ENCODE measurements at places on chromosomes 5 and 9. TPM values are rescaled to one million over a fixed set of nuclear protein-coding genes. Genes with fewer than 3 reads are reported as not detected.

DNA sequence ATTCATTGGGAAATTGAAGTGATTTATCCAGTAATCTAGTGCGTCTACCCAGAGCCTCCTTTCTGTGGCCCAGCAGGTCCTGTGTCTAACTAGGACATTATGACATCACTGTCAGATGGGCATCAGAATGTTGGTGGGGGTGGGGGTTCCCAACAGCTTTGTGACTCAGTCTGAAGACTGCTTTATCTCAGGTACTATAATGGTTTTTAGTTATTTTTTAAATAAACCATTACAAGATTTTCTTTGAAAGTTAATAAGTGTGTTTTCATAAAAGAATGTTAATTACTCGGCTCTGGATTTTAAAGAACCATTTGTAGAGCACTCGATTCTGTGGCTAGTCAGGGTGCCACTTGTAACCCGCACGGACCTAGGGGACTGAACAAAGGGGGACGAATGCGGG lies at the start of gene EQTN:
EQTN (minus strand) TSS at position 101 of the 400 bp plus-strand sequence; CDS start at position 6, 95 bp downstream.
- DNase-seq, result no peak

GRCh38 chr9:116390303-116391228 lies 237.0 kb downstream of the PAPPA start:
- DNase-seq, result no peak

The STARD4 gene
- total RNA-seq, result 23.0 TPM

DNA sequence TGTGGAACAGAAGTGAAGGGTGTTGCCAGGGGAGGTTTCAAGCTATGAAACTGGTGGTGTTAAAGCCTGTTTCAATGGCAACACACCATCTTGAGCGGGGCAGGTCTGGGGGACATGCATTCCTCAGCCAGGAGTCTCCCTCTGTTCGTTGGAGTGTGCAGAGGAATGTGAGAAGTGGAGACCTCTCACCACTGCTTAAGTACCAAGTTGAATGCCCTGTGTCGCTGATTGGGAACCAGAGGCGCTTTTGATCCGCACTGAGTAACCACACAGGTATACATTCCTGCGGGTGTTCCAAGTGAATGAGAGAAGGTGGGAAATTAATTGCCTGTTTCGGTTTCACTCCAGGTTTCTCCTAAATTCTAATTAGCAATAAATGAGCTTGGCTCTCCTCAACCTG lies 99.4 kb downstream of the LIX1 start:
- DNase-seq, result peak; percentile 39

GRCh38 chr5:81151546-81151945 lies 81.6 kb upstream of the CKMT2 start:
- no peak for DNase-seq

DNA sequence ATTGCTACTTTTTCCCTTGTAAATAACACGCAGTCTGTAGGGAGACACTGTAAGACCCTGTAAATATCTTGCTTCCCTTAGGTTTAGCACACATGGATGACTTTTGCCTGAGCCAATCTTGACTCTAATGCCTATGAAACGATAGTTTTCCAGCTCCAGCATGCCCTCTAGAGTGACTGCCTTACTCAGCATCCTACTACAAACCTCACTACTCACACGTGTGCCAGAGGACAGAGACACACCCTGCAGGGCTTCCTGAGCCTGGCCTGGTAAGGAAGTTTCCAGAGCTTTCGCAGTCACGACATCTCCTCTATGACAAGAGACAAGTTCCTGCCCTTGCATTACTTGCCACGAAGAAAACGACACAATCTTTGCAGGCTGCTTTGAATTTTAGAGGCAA lies 138.1 kb downstream of the ATPSCKMT start:
- no peak for DNase-seq

GRCh38 chr9:127360829-127361228 lies 36.1 kb upstream of the SLC2A8 start:
- DNase-seq, result no peak

GRCh38 chr9:86337469-86338108 lies 16.6 kb downstream of the TUT7 start:
- no peak for DNase-seq

DNA sequence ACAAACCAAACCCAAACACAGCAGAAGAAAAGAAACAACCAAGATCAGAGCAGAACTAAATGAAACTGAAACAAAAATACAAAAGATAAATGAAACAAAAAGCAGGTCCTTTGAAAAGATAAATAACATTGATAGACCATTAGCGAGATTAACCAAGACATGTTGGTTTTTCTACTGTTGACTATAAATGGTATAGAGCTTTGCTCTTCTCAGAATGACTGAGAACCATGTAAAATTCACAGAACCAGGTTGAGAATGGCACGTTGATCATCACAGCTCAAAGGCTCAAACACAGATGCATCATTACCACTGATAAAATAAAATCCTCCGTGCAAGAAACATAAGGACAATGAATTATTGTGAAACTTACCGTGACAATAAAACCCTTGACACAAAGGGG lies 105.2 kb downstream of the MARCHF11 start:
- DNase-seq, result no peak

- DNase-seq, result no peak
Measured at GRCh38 chr5:169765176-169765996, 128.3 kb downstream of the DOCK2 start.

DNA sequence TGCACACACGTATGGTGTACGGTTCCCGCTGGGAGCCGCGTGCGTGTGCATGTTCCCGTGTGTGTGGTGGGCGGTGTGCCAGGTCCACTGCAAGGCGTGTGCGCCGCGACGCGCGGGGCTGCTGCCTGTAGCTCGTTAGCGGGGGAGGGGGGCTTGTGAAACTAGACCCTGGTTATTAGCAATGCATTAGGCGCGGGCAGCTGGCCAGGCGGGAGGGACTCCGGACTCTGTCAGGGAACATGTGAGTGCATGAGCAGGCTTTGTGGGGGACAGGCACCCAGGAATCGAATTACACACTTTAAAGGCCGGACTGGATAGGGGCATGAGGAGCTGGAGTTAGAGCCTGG lies 32.2 kb upstream of the ENHO start:
- DNase-seq, result no peak

The GAPT gene
- 6.4 TPM for total RNA-seq

GRCh38 chr9:4084435-4084818 lies 215.4 kb downstream of the GLIS3 start:
- no peak for DNase-seq

DNA sequence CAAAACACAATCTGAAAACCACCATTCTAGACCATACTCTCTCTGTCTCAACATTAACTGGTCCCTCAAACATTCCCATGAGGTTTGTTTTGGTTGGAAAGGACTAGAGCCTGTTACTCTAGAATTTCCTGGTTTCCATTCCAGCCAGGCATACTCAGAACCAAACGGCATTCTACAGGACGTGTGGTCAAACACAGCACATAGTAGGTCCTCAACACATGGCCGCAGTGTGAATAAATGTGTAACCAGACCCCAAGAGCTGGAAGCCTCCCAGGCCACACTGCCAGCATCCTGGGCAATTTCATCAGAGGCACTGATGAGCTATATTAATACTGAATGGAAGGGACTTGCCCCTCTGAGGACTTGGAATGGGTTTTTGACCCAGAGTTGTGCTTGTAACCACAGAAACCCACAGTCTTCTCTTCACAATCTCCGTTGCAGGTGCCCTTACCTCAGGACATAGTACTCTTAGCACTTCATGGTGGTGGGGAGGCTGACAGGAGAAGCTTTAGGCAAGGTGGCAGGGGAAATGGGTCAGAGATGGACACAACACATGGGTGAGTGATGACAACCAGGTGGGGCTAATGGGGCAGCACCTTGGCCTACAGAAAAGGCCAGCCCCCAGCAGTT lies 66.0 kb downstream of the ZNF366 start:
- no peak for DNase-seq

The FOXD4L3 gene
- not detected for total RNA-seq

The WNK2 gene
- total RNA-seq, result 4.1 TPM

DNA sequence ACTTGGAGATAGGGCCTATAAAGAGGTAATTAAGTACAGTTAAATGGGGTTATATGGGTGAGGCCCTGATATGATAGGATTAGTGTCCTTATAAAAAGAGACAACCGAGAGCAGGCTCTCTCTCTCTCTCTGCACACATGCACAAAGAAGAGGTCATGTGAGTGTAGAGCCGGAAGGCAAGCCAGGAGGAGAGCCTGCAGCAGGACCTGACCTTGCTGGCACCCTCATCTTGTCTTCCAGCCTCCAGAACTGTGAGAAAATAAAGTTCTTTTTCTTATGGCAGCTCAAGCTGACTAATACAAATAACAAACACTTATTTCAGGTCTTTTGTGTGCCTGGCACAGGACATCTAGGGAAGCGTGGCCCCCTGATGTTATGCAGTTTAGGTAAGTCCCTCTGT lies 62.1 kb downstream of the ARHGAP26 start:
- DNase-seq, result no peak

The GDA gene
- not detected for total RNA-seq

DNA sequence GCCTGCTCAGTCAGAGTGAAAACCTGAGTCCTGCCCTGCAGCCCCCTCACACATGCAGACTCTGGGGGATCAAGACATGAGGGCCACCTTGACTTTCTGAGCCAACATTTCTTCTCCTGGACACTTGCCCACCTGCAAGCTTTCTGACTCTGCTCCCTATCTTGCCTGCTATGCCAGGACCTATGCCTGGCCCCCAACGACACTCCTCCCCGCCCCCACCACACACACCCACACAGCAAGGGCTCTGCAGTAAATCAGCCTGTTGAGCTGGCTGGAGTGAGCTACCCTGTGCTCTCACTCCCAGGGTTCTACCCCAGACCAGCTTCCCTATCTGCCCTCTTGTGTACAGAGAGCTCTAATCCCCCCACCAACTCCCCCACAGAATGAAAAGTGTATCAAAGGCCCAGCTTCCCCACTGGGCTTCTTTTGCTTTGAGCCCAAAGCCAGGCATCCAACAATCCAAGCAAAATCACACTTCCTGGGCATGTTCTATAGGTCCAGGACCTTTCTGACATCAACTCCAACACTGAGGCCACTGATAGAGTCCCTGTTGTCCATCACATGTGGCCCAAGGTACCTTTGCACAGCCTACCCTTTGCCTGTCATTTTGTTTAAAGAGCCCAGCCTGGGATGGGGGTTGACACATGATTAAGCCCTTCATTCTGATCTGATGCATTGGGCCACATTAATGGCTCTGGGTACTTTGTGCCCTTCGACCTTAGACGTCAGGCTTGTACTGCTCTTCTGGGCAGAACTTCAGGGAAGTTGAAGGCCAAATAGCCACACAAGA lies 7.2 kb downstream of the PDLIM4 start:
- no peak for DNase-seq

DNA sequence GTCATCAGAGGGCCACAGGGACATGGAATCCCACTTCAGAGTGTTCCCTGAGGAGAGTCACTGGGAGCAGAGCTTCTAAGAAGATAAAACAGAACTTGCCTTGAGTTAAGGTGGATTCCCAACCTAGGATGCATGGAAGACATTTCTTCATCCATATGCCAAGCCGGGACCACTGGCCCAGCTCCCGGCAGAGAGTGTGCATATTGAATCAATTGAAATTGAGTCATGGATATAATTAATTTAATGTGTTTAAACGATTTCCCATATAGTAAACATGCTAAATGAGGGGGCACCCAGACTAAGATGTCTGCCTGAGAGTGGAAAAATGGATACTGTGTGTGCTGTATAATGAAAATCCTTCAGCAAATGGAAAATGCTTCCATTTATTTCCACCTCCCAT lies 194.4 kb upstream of the TBC1D2 start:
- no peak for DNase-seq

DNA sequence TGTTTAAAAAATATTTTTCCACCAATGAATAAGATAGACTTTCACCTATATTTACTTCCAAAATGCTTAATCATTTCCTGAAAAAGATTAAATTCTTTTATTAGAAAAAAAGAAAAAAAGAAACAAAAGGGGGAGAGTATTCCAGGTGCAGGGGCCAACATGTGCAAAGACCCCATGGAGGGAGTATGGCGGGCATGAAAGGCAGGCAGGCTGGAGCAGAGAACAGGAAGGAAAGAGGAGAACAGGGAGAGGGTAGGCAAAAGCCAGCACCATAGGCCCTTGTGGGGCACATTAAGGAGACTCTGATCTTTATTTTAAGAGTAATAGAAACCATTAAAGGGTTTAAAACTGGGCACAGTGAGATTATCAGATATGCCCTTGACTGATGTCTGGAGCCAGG lies 16.5 kb upstream of the SAP30L start:
- DNase-seq, result no peak

GRCh38 chr9:131747352-131747751 lies 7.5 kb upstream of the RAPGEF1 start:
- no peak for DNase-seq

- no peak for DNase-seq
Measured at GRCh38 chr5:169116961-169117461, 183.9 kb downstream of the SLIT3 start.

GRCh38 chr5:89397096-89397495 lies 514.1 kb upstream of the MEF2C start:
- no peak for DNase-seq

The C9orf50 gene
- not detected for total RNA-seq

DNA sequence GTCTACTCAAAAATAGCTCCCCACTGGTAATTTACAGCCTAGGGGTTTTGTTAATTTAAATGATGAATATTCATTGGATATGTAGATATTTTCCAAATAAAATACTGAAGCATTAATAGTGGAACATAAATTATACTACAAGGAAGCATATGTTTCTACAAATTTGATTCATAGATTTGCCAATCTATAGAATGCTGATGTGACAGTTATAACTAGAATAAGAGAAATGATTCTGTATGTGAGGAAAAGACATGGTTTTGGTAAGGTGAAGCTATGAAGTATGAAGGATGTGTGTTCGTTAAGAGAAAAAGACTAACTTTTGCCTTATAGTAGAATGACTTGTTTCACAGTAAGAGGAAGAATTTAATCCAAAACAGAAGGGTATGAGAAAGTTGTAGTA lies 61.3 kb downstream of the IARS1 start:
- no peak for DNase-seq

DNA sequence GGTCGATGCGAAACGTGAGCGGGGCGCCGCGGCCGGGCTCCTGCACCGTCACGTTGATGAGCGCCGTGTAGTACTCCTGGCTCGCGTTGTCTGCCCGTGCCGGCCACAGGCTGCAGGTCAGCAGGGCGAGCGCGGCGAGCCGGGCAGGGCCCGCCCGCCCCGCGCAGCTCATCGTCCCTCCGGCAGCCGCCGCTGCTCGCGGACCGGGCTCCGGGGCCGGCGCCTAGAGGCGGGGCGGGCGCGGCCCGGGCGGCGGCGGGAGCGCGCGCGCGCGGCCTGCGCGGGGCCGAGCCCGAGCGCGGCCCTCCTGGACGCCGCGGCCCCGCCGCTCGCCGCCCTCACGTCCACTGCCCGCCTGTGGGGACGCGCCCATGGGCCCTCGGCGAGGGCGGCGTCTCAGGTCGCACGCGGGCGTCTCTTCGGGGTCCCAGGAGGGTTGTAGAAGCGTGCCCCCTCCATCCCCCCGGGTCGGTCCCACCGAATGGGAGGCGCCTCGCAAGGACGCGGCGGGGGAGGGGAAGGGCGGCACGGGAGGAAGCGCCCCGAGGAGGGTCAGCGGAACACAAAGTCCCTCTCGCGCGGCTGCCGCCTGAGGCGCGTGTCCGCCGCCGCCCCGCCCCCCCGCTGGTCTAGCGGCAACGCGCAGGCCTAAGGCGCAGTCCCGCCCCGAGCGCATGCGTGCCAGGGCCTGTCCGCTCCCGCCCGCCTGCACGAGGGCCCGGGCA lies at the start of gene RNF130:
RNF130 (minus strand) TSS at position 229 of the 725 bp plus-strand sequence; CDS start at position 172, 57 bp downstream.
- DNase-seq, result peak; percentile 96

DNA sequence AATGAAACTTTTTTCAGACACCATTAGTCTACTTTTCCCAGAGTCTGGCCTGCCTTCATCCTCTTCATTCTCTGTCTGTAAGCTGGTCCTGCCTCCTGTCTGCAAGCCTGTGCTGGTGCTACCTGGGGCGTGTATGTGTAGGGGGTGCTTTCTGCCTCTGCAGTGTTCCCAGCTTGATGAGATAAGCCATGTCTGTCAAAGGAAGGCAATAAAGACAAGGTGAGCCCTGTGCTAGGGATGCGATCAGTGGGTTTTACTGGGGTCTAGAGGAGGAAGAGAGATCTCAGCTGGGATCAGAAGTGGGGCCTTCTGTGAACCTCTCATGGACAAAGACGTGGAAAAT lies 78.0 kb upstream of the TGFBR1 start:
- no peak for DNase-seq

All from upper lobe of left lung (tissue), 6 donors.